ENCODE measurements at places on chromosomes 12 and 14.

- no peak for DNase-seq
These were observed 15.6 kb downstream of the ERG28 start for GRCh38 chr14:75645056-75645455.

GRCh38 chr14:58631732-58632131 is 6.0 kb upstream of the DACT1 start:
- no peak for DNase-seq

- DNase-seq: no peak
These were observed 26.3 kb downstream of the MLXIP start for GRCh38 chr12:122104844-122105243.

- DNase-seq: no peak
These were observed 213.0 kb downstream of the ADAMTS20 start for GRCh38 chr12:43338848-43339526.

DNA sequence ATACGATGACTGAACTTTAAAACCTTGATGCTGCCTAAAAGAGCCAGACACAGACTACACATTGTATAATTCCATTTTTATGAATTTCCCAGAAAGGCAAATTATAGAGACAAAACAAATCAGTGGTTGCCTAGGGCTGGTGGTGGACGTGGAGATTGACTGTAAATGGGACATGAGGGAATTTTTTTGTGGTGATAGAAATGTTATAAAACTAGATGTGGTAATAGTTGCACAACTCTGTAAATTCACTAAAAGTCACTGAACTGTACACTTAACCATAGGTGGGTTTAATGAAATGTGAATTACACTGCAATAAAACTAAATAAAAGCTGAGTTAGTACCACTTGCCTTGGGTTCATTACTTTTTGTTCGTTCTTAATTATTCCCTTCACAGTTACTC is 72.1 kb downstream of the PLEKHA5 start:
- no peak for DNase-seq

GRCh38 chr12:116091579-116091978 is 185.9 kb downstream of the MED13L start:
- no peak for DNase-seq

- DNase-seq: no peak
These were observed 58.1 kb downstream of the HSP90AA1 start for GRCh38 chr14:102028733-102029132.

DNA sequence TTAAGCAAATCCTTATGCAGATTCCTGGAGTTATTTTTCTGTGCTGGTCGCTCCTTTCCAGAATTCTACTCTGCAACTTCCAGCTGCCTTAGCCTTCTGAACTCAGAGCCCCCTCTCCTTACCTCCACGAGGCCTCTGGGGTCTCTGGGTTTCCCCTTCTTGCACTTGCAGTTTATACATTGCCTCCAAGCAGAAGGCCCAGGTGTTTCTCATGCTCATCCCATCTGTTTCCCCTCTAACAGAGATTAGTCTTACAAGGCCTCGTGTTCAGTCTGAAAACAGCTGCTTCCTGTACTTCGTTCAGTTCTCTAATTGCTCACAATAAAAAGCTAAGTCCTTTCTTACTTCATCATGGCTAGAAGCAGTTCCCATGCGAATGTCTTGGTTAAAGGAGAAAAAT is 134.4 kb upstream of the FGD4 start:
- no peak for DNase-seq

GRCh38 chr14:69059658-69060623 is 80.8 kb upstream of the ACTN1 start:
- DNase-seq: no peak

DNA sequence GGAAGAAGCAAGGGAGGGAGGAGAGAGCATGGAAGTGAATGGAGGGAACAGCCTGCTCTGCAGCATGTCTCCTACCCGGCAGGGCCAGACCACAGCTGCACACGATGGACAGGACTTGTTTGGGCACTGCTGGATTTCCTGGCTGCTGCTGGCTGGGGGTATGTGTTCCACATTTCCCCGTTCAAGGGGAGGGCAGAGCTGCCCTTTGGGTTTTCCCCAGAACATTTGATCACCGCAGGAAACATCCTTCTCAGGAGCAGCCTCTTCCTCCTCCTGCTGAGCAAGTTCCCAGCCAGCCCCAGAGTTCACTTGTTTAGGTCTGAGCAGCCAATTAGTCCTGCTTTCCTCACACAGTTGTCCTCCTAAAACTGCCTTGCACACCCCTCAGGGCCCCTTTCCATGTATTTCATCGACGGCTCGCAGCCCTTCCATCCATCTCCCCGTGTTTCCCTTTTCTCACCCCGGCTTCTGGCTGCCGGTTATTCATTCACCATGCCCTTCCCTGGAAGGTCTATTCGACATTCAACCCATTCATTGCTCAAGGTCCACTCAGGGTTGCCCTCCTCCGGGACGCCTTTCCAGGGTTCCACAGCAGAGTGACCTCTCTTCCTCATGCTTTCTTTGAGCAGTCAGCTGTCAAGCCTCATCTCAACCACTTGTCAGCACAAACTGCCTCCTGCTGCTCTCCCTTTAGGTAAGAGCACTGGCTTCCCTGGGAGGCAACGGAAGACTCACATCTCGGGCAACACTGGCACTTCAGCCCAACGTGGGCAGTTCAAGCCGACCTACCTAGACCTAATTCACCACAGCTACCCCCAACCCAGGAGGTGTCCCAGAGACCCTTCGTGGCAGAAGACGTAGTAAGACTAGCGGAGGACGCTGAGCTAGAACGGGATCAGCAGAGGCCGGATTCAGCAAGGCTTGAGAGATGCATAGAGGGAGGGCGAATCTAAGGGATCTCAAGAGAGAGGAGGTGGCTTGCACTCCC is 20.1 kb upstream of the ANO2 start:
- no peak for DNase-seq

- no peak for DNase-seq
These were observed 1.8 kb downstream of the MARCHF9 start for GRCh38 chr12:57756406-57757341.

- no peak for DNase-seq
These were observed 777 bp downstream of the ARF3 start for GRCh38 chr12:48956279-48957140.

DNA sequence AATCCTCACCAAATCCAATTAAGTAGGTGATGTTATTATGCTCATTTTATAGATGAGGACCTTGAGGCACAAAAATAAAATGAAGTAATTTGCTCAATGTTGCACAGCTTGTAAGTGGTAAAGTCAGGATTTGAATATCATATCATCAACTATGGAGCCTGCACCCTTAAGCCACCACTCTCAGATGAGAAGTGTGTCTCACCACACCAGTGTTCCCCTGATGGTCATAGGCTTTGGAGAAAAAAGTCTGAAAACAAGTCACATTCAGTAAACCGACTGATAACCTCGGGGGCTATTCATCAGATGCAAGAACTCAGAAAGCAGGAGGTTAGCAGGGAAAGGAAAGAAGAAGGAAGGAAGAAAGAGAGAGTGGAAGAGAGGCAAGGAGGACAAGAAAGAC is 2.8 kb downstream of the TSHR start:
- DNase-seq: no peak

DNA sequence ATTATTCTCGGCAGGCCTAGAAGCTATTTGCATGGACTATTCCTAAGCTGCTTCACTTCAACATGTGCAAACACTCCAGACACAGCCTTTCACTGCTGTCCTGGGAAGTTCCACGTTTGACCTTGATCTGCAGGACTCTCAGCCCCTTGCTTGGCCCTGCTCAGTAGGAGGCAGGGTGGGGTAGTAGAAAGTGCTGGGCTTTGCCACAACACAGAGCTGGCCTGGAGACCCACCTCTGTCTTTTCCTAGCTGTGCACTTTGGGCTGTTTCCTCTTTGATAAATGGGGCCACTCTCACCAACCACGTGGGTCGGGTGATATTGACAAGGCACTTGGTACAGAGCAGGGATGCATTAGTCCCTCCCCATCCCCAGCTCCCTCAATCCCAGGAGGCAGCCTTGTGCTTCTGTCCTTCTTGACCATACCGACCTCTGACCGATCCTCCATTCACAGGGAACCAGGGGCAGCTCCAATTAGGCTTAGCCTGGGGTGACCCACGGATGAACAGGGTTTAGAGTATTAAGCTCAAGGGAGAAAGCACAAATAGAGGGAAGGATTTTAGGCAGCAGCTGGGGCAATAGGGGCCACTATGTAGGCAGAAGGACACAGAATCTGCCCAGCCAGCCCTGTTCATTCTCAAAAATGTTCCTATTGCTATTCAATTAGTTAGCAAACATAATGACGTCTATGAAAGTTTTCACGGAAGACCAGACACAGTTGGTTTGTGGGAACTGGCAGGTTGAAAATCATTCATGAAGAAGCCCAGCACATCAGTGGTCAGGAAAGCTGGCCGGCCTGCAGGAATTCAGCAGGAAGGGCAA is 63.3 kb downstream of the SYNE3 start:
- DNase-seq: no peak

- no peak for DNase-seq
These were observed 31.8 kb downstream of the CCDC198 start for GRCh38 chr14:57461777-57462320.

- DNase-seq: no peak
These were observed 91.3 kb downstream of the NINJ2 start for GRCh38 chr12:571795-572531.

DNA sequence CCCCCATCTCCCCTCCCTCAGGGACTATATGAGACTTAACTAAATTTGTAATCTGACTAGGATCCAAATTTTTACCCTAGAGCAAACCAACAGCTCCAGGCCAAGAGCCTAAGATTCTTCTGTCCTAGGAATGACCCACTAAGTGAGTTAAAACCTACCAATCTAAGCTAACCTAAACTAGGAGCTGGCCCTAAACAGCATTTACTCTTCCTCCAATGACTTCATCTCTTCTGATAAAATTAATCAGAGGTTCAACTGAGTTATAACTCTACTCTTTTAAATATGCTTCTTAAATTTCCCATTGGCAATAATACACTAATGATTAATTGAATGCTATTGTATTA is 39.9 kb upstream of the TMPO start:
- no peak for DNase-seq

DNA sequence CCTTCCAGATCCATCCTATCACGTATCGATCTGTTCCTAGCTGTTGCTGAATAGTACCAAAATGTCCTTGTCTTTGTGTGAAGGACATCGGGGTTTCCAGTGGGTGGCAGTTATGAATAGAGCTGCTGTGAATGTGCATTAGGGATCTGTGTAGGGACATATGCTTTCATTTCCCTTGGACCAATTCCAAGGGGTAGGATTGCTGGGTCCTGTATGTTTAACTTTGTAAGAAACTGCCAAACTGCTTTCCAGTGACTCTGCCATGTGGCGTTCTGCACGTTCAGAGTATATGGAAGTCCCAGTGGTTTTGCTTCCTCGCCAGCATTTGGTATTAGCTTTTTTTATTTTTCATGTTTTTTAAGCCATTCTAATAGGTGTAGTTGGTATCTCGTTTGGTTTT is 28.6 kb downstream of the PACS2 start:
- DNase-seq: no peak

GRCh38 chr14:62030387-62030786 is 268.2 kb downstream of the SNAPC1 start:
- no peak for DNase-seq
